IMR-90 (cell line): ENCODE measurements at places on chromosomes 7 and 10. TPM values are rescaled to one million over a fixed set of nuclear protein-coding genes. Genes with fewer than 3 reads are reported as not detected.
A peak's percentile ranks its signal among the peaks of the same experiment; 100 is the strongest.

GRCh38 chr7:44727158-44727936 lies 21.3 kb upstream of the ZMIZ2 start:
- H3K4me1 ChIP-seq, result peaks cover 4% of the 10 kb centered on the region; the same call in 1 of the 2 replicates
- H3K27ac ChIP-seq, result peak overlapping the region; percentile 75
- no peaks in the 10 kb centered on the region for H3K27me3 ChIP-seq

DNA sequence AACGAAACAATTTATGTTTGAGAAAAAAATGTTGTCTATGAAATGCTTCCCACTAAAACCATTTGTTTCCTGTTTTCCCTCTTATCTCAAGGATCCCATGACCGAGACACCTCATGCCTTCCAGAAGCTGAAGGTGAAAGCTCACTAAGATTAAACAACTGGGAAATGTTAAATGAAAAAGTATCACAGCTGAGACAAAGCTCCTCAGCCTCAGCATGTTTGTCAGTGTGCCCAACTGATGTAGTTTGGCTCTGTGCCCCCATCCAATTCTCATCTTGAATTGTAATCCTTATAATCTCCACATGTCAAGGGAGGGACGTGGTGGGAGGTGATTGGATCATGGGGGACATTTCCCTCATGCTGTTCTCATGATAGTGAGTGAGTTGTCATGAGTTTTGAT lies 327.3 kb downstream of the HTR7 start:
- no peaks in the 10 kb centered on the region for H3K4me1 ChIP-seq
- no peak overlapping the region for H3K27ac ChIP-seq
- no peaks in the 10 kb centered on the region for H3K36me3 ChIP-seq
- H3K4me3 ChIP-seq, result no peak overlapping the region

GRCh38 chr10:133379152-133379800 lies at the start of gene PAOX:
Gene PAOX, plus strand, starts transcription at chr10:133379262. Its CDS starts 55 bp downstream, at chr10:133379317.
- H3K4me1 ChIP-seq, result peaks cover 5% of the 10 kb centered on the region
- H3K27ac ChIP-seq, result peak within 1 kb of the TSS; percentile 33
- H3K4me3 ChIP-seq, result peak within 1 kb of the TSS; percentile 93
- DNase-seq, result peak; percentile 46
- H3K36me3 ChIP-seq, result peaks cover 5% of the 10 kb centered on the region
- H3K27me3 ChIP-seq, result no peaks in the 10 kb centered on the region

DNA sequence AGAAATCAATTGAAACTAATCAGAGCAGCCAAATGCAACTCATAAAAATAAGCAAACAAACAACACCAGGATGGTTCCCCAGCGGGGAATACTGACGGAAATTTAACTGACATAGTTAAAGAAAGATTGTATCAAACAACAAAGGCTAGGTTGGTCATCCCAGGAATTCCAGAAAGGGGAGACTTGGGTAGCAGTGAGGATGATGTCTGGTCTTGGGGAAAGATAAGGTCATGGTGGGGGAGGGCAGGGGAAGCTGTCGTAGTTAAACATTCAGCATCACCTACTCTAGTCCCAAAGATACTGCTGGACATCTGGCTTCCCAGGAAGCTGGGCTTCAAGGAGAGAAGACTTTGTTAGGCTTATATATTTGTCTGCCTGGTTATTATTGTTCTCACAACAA lies 50.4 kb downstream of the DYNC1I1 start:
- no peaks in the 10 kb centered on the region for H3K4me1 ChIP-seq
- H3K4me3 ChIP-seq, result no peak overlapping the region

DNA sequence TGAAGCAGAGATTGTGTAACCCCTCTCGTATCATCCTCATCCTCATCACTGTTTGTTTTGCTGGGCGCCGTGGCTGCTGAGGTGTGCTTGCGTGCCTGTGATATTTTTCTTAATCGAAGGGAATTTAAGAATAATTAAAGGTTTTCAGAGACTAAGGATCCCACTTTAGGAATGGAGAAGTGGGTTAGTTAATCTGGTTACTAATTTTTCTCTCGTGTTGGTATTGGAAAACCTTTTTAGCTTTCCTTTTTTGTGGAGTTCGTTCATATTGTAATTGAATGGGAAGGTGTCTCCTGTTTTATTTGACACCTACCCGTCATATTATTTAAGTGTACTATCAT lies 1.3 kb downstream of the UBN2 start:
- peaks cover 2% of the 10 kb centered on the region; the same call in 1 of the 2 replicates for H3K36me3 ChIP-seq
- peak overlapping the region; percentile 87 for H3K4me3 ChIP-seq
- H3K4me1 ChIP-seq, result no peaks in the 10 kb centered on the region
- DNase-seq, result peak; percentile 24
- no peaks in the 10 kb centered on the region for H3K27me3 ChIP-seq

DNA sequence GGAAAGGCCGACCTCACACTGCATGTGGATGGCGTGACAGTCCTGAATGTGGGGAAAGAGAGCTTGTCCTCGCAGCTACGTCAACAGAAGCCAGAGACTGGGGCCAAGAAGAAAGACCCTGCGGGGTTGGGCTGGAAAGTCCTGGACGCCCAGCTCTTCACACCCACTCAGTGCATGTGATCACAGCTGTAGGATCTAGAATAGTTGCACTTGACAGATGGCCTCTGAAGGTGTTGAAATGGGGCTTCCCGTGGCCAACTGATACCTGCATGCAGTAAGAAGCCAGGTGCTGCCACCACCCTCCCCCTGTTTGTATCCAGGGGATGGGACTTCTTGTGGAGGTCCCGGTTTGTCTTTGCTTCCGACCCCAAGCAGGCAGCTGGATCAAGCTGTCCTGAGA lies 34.1 kb upstream of the OCM2 start:
- H3K4me3 ChIP-seq, result no peak overlapping the region
- H3K4me1 ChIP-seq, result no peaks in the 10 kb centered on the region
- no peak overlapping the region for H3K27ac ChIP-seq
- no peak for DNase-seq
- H3K27me3 ChIP-seq, result no peaks in the 10 kb centered on the region; the same call in 1 of the 2 replicates
- H3K36me3 ChIP-seq, result no peaks in the 10 kb centered on the region

DNA sequence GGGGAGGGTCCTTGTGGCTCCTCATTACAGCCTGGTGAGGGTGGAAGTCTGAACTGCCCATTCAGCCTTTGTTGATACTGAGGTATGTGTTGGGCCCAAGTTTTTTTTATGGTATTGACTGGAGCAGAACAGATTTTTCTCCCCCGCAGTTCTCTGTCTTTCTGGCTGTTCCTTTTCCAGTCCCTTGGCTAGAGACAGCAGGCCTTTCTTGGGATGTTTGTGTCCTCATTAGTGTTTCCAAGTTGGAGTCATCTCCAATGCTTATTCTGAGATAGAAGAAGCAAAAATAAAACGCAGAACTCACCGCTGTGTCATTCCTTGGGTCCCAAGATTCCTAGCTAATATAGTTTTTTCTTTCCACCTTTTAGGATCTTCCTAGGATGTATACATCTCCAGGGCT lies 193.3 kb downstream of the RAMP3 start:
- H3K36me3 ChIP-seq, result no peaks in the 10 kb centered on the region
- no peak overlapping the region for H3K4me3 ChIP-seq
- H3K4me1 ChIP-seq, result no peaks in the 10 kb centered on the region
- no peaks in the 10 kb centered on the region; the same call in 1 of the 2 replicates for H3K27me3 ChIP-seq
- no peak for DNase-seq

GRCh38 chr7:117269886-117270285 lies 53.0 kb downstream of the WNT2 start:
- H3K27ac ChIP-seq, result peak overlapping the region; percentile 85
- H3K27me3 ChIP-seq, result no peaks in the 10 kb centered on the region
- no peaks in the 10 kb centered on the region for H3K36me3 ChIP-seq
- H3K4me3 ChIP-seq, result no peak overlapping the region

- H3K27me3 ChIP-seq, result no peaks in the 10 kb centered on the region
- H3K4me3 ChIP-seq, result no peak overlapping the region
- no peak overlapping the region for H3K27ac ChIP-seq
- H3K36me3 ChIP-seq, result no peaks in the 10 kb centered on the region
- no peak for DNase-seq
Measured at GRCh38 chr10:130045091-130045652, 65.5 kb downstream of the C10orf143 start.

GRCh38 chr7:44914992-44915607 lies 29.8 kb upstream of the PURB start:
- H3K4me1 ChIP-seq, result peaks cover 2% of the 10 kb centered on the region
- no peak overlapping the region for H3K27ac ChIP-seq
- H3K4me3 ChIP-seq, result no peak overlapping the region
- DNase-seq, result no peak
- no peaks in the 10 kb centered on the region for H3K36me3 ChIP-seq
- H3K27me3 ChIP-seq, result no peaks in the 10 kb centered on the region

GRCh38 chr7:46859963-46860475 lies 721.9 kb downstream of the TNS3 start:
- no peaks in the 10 kb centered on the region for H3K36me3 ChIP-seq
- H3K27me3 ChIP-seq, result no peaks in the 10 kb centered on the region
- DNase-seq, result peak; percentile 74
- no peak overlapping the region for H3K27ac ChIP-seq

DNA sequence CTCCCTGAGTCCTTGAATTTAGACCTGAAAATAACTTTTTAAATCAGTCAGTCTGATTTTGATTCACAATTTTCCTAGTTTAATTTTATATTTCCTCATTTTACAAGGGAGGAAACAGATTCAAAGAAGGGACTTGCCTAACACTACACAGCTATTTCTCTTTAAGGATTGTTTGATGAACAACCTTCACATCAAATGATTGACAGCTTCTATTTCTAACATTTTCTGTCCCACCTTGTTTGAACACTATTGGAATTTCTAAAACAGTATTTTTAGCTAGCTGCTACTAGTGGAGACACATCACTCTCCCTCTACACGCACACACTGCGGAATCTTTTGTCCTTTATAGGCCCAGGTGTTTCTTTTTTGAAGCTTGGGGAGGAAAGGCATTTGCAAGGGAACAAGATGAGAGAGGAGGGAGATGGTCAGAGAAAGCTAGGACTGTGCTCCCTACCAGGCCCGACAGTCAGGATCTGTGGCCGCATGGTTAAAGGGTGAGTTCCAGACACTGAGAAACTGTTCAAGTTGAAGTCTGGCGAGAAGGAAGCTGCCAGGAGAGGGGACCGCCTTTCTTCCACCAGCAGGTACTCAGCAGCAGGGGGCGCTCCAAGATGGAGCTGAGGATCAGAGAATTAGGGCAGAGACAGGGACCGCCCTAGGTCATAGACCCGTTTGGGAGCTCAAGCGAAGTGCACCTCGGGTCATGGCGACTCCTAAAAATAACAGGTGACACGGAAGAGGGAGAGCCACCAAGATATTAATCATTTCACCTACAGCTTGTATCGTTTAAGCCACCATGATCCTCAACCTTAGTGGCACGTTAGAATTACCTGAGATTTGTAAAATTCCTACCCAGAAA lies 49.7 kb downstream of the DNAJC12 start:
- H3K36me3 ChIP-seq, result no peaks in the 10 kb centered on the region
- H3K4me3 ChIP-seq, result no peak overlapping the region

DNA sequence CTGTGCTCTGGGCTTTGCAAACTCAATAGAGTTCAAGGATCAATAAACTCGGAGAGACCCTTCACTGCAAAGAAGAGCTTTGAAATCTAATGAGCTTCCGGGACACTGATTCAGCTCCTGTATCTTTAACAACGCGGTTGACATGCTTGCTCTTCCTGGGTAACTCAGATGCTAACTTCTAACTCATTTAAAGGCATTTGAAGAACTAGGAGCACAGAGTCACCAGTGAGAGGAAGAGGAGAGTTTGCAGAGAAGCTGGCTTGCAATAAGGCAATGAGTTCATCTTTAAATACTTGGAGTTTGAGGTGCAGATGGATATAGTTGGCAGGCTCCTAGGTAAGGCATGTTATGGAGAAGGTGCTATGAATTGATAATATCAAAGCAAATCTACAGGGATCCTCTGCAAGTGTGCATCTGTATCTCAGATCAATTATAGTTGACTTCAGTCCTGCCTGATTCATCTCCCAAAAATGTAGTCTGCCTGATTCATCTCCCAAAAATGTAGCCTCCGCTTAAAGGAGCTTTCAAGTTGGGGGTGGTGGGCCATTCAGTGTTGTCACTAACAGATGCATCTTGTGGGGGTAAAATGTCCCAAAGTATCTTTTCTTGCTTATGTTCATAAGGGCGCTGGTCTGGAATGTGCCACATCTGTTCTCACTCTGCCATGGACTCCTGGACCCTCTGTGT lies 182.5 kb upstream of the PRSS58 start:
- peaks cover 14% of the 10 kb centered on the region for H3K4me1 ChIP-seq
- peak; percentile 85 for DNase-seq
- no peaks in the 10 kb centered on the region for H3K36me3 ChIP-seq

DNA sequence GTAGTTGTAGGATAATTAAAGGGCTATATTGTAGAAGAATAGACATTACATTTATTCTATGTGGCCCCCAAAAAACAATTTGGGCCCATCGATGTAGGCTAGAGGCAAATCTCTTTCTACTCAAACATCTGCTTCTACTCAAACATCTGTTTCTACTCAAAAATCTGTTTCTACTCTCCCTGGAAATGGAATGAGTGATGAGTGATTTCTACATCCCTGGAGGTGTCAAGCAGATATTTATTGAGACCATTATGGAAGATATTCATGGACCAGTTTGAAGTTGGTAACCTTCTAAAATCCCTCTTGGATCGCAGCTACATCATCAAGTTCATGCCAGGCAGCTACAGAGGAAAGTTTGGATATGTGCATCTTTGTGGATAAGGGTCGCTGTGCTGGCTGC lies 5.1 kb upstream of the PLPP4 start:
- H3K4me3 ChIP-seq, result no peak overlapping the region
- DNase-seq, result no peak
- H3K36me3 ChIP-seq, result no peaks in the 10 kb centered on the region
- no peaks in the 10 kb centered on the region for H3K27me3 ChIP-seq

- H3K4me3 ChIP-seq, result no peak overlapping the region
- no peaks in the 10 kb centered on the region; the same call in 1 of the 2 replicates for H3K4me1 ChIP-seq
- DNase-seq, result no peak
- H3K27me3 ChIP-seq, result no peaks in the 10 kb centered on the region; the same call in 1 of the 2 replicates
- H3K36me3 ChIP-seq, result no peaks in the 10 kb centered on the region
Measured at GRCh38 chr7:151453326-151453791, 13.4 kb upstream of the CRYGN start.

GRCh38 chr7:84187087-84187805 lies 7.3 kb downstream of the SEMA3A start:
- peaks cover 9% of the 10 kb centered on the region for H3K4me1 ChIP-seq
- H3K27ac ChIP-seq, result peak overlapping the region; percentile 59; the same call in 1 of the 2 replicates
- no peaks in the 10 kb centered on the region for H3K27me3 ChIP-seq
- no peak for DNase-seq
- no peak overlapping the region for H3K4me3 ChIP-seq
- peaks cover 5% of the 10 kb centered on the region; the same call in 1 of the 2 replicates for H3K36me3 ChIP-seq

GRCh38 chr7:29485339-29486190 lies 78.1 kb upstream of the PRR15 start:
- no peaks in the 10 kb centered on the region for H3K36me3 ChIP-seq
- H3K27ac ChIP-seq, result no peak overlapping the region
- H3K4me3 ChIP-seq, result no peak overlapping the region
- H3K27me3 ChIP-seq, result 0 out of 2 replicates have a peak, but pooled peaks cover 2% of the 10 kb centered on the region

DNA sequence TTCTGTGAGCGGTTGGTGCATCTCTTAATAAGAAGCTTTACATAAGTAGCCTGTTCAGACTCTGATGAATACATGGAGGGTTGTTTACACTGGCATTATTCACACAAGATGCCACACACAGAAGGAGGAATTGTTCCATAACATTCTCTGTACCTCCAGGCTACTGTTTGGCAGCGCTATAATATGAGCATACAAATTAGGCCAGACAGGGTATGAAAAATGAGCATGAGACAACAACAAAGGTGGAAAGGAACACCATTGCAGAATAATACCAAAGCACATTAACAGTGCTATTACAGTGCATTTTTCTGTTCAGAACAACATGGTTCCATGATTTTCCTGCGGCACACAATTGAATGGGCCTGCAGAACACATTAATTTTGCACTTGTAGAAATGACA lies 417.2 kb upstream of the C7orf33 start:
- H3K36me3 ChIP-seq, result no peaks in the 10 kb centered on the region
- no peak for DNase-seq
- H3K4me1 ChIP-seq, result no peaks in the 10 kb centered on the region
- H3K27ac ChIP-seq, result no peak overlapping the region
- no peaks in the 10 kb centered on the region for H3K27me3 ChIP-seq
- H3K4me3 ChIP-seq, result no peak overlapping the region

CALHM1 gene
- total RNA-seq, result not detected in 2 replicates

ZNRF2 gene
- 0.54 and 0.83 TPM in 2 replicates for total RNA-seq

LFNG gene
- total RNA-seq, result 1.4 and 1.8 TPM in 2 replicates

EPHB4 gene
- total RNA-seq, result 35.0 and 36.4 TPM in 2 replicates

CALML3 gene
- total RNA-seq, result not detected in 2 replicates

SHTN1 gene
- 0.54 and 1.4 TPM in 2 replicates for total RNA-seq

HOXA1 gene
- total RNA-seq, result 0.54 and 0.83 TPM in 2 replicates
